ENCODE measurements at places on chromosomes 12 and 14.

GRCh38 chr14:49702725-49703124 lies 9.8 kb downstream of the KLHDC1 start:
- no peak for DNase-seq

GRCh38 chr12:8609061-8609570 lies 3.5 kb downstream of the AICDA start:
- no peak for DNase-seq

GRCh38 chr14:32509632-32510187 lies 180.6 kb downstream of the AKAP6 start:
- no peak for DNase-seq

DNA sequence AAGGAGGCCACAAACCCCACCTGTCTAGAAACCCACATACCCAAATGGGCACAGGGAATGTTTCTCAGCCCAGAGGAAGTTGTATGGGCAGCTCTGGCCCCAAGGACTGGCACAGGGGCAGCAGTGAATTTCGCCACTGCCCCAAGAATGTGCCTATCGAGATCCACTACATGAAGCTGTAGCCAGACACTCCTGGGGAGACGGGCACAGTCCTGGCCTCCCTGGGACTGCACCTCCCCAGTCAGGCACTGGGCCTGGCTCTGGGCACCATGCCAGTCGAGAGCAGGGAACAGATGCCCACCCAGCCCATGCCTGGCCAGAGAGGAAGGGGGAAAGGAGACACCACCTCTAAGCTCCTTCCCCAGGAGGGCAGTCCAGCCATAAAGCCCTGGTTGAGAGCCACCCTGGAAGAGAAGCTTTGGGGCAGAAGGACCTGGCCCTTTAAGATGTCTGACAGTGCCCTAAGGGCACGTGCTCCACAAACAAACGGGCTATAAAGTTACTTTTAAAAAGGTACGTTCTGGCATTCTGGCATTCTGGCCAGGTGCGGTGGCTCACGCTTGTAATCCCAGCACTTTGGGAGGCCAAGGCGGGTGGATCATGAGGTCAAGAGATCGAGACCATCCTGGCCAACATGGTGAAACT lies 8.4 kb downstream of the ADCY6 start:
- DNase-seq, result no peak

DNA sequence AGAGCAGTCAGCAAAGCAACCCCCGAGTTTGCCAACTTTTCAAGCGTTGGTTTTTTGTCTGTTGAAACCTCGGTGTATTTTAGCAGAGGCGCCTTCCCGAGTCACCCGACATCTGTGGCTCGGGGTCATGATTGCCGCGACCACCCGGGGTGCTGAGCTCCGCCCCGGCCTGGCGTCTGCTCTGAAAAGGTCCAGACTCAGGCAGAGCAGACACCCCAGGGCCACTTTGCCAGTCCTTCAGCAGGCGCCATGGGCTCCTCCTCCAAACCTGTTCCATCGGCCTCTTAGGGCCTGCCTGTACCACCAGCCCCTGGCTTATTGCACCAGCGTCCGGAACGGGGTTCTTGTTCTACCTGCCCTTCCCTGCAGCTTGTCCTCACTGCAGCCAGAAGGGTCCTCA lies 19.1 kb downstream of the ANKRD9 start:
- DNase-seq, result no peak

GRCh38 chr12:130116791-130117190 lies 45.5 kb upstream of the FZD10 start:
- no peak for DNase-seq

DNA sequence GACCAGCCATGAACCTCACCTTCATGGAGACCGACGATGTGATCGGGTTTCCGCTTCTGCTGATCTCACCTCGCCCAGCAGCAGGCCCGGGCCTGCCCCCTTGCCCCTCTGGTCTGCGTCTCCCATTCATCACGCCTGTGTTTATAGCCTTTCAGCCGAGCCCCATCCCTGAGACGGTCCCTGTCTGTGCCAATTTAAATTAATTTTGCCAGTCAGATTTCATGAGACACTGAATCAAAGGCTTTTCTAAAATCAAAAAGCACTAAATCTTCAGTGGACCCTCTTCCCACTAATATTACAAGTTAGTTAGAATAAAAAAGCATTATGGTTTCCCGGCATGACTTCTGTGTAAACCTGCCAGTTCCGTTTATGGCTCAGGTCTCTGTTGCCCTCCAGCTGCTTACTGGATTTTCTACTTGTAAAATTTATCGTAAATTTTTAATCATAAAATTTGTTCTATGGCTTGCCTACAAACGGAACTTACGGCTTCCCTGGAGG lies 155.9 kb downstream of the ESRRB start:
- no peak for DNase-seq

GRCh38 chr12:122148657-122149056 lies 25.4 kb downstream of the IL31 start:
- no peak for DNase-seq

DNA sequence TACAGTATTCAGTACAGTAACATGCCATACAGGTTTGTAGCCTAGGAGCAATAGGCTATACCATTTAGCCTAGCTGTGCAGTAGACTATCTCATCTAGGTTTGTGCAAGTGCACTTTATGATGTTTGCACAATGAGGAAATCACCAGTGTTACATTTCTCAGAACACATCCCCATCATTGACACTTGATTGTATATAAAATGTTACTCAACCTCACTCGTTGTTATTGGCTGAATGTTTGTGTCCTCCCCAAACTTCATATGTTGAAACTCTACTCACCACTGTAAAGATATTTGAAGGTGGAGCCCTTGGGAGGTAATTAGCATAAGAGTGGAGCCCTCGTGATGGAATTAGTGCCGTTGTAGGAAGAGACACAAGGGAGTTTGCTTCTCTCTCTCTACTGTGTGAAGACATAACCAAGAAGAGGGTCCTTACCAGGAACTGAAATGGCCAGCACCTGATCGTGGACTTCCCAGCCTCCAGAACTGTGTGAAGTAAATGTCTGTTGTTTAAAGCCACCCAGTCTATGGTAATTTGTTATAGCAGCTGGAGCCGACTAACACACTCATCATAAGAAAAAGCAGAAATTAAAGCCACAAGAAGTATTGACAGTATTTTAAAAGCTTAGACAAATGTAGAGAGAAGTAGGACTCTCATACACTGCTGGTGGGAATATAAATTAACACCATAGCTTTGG lies 3.2 kb upstream of the MED13L start:
- no peak for DNase-seq

GRCh38 chr14:32744811-32745445 lies 193.8 kb upstream of the NPAS3 start:
- DNase-seq, result no peak

GRCh38 chr14:76729258-76729657 lies 32.0 kb upstream of the VASH1 start:
- DNase-seq, result no peak

DNA sequence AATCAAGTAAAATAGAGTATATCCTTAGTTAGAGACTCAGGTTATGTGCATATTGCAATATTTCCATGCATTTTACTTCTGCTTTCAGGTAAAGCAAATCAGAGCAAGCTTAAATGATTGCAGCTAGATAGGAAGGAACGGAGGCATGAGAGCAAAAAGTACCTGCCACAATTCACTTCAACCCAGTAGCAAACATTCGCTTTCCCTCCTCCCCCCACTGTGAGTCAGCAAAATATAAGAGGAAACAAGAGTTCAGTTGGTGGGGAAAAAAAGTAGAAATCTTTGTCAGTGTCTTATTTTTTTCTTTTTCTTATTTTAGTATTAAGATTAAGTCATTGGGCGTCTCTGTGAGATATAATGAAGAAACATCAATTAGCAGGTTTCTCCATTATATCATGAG lies 475.4 kb downstream of the NPAS3 start:
- DNase-seq, result no peak

DNA sequence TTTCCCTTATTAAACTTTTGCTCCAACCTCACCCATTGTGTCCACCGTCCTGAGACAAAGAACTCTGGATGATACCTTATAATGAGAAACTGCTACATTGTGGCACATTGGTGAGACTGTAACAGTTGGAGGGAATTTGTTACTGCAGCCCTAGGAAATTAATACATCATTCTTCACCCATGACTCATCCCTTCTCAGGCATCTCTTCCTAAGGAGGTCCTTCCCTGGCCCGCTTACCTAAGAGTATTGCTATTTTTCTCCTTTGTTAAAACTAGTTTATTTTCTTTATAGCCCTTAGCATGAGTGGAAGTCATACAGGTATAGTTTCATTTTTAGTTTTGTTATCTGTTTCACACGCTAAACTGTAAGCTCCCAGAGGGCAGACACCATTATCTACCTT lies 87.1 kb downstream of the TMEM260 start:
- DNase-seq, result no peak

GRCh38 chr12:30953257-30953656 lies 26.7 kb downstream of the TSPAN11 start:
- no peak for DNase-seq

DNA sequence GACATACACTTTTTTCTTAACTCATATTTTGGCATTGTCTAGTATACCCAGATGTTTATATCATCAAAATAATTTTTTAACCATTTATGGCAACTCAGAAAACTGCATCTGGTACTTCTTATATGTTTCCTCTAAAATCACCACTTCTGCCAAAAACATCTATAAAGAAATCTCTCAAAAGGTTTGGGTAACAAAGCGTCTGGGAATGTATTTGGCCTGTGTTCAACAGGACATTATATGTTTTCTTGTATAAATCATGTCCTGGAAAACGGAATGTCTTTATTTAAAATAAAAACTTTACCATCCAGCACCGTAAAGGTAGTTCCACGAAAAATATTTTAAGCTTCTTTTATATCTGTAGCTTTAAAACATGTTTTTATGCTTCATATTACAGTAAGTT lies 36.1 kb upstream of the FBLN5 start:
- DNase-seq, result no peak

- no peak for DNase-seq
Observed at GRCh38 chr12:91138337-91138920, 27.1 kb upstream of the LUM start.

- DNase-seq, result no peak
Observed at GRCh38 chr12:38350342-38351174, 34.0 kb downstream of the ALG10B start.
